ENCODE measurements at places on chromosomes 2 and 18.

DNA sequence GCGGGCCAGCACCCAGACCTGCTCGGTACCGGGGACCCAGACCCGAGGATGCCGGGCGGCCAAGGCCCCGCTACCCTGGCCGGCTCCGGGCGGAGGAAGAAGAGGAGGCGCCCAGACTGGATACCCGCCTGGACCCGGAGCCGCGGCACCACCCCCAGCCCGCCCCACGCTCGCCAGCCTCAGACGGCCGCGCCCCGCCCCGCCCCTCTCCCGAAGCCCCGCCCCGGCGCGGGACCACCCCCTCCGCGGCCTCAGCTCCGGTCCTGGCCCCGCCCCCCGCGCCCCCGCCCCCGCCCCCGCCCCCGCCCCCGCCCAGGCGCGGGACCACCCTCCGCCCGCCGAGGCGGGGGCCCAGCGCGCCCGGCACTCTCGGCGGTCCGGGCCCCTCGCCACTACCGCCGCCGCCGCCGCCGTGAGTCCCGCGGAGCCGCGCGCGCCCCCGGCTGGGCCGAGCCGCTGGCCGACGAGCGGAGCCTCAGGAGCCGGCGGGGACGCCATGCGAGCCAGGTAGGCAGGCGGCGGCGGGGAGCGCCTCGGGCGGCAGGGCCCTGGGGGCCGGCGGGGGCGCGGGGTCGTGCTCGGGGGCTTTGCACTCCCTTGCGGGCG, at the start of gene SH3BP4:
Gene SH3BP4, plus strand, starts transcription at position 354 of the 606 bp plus-strand sequence. CDS start 82,986 bp downstream, outside the sequence.
- DNase-seq, result peak; percentile 78

- no peak for DNase-seq
These were observed 118.2 kb upstream of the SEC11C start for GRCh38 chr18:59021500-59021899.

- peak; percentile 65 for DNase-seq
These were observed 223.4 kb upstream of the SMAD2 start for GRCh38 chr18:48153613-48154481.

DNA sequence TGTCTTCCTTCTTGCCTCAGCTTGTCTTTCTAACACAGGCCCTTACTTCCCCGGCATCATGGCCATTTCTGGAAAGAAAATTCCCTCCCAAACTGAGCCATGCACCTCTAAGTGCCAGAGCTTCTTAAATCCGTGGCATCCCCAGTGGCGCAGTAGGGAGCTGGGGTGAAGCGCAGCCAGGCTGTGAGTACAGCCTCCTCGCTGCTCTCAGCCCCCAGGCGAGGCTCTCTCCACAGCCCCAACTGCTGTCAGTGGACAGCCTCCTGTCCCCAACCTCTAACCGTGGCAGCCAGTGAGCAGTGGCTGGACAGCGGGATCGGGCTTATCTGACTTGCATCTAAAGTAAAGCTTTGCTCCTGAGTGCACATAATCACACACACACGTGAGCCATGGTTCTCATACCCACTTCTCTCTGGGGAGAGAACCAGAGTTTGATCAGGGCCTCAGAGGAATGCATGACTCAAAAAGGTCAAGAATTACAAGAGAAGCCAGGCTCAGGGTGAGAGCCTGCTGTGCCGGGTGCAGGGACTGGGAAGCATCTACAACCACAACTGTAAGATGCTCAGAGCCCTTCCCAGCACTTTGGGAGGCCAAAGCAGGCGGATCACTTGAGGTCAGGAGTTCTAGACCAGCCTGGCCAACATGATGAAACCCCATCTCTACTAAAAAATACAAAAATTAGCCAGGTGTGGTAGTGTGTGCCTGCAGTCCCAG, 50.7 kb downstream of the SFXN5 start:
- DNase-seq, result peak; percentile 65

DNA sequence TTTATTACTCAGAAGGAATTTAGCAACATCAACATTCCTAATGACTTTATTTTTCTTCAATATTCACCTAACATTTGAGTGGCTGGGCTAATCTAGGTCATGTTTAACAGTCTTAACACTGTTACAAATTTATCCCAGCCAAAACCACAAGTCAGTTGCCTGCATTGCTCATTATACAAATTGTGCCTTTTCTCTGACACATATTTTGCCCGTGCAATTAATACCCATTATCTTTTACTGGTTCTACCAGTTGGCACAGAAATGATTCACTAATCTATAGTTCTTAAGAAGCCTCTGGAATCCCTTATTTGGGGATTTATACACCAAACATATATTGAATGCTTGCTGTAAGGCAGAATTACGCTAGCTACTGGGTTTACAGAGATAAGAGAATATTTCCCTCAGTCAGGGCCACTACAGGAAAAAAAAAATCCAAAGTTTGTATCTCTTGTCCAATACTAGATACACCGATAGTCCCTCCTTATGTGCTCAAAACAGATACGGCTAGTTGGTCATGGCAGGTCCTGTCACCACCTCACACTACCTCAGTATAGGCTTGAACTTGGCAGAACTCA, 46.3 kb downstream of the ZCCHC2 start:
- DNase-seq, result no peak

DNA sequence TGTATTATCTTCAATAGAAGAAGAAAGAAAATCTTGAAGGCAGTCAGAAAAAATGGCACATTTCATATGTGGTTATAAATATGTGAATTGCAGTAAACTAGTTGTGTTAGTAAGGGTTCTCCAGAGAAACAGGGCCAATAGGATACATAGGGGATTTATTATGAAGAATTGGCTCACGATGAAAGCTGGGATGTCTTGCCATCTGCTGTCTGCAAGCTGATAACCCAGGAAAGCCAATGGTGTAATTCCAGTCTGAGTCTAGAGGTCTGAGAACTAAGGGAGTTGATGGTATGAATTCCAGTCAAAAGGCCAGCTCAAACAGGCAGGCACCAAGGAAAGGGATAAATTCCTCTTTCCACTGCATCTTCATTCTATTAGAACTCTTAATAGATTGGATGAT, 362.4 kb downstream of the KCNJ3 start:
- DNase-seq, result no peak

DNA sequence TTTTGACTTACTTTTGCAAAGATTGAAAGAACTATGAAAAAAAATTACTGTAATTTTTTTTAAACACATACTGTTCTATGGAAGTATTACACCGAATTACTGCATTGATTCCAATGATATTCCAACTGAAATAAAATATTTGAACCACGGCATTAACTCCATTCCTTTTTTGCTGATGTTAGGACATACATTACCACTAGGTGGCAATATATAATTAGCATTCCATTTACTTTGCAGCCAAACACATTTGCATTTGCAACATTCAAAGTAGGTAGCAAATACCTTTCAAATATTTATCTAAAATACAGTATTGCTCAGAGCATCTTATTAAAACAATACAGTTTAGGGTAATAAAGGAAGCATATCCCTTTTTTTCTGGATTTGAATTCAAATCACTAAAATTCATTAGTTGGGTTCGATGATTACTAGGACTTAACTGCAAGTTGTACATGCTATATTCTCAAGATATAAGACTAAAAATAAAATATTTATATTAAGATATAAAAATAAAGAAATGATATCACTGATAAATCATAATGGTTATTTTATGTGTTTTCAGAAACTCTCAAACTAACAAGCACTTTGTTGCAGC, 31.3 kb downstream of the LANCL1 start:
- peak; percentile 47 for DNase-seq

GRCh38 chr2:216688731-216689340, 6.5 kb downstream of the IGFBP5 start:
- no peak for DNase-seq

DNA sequence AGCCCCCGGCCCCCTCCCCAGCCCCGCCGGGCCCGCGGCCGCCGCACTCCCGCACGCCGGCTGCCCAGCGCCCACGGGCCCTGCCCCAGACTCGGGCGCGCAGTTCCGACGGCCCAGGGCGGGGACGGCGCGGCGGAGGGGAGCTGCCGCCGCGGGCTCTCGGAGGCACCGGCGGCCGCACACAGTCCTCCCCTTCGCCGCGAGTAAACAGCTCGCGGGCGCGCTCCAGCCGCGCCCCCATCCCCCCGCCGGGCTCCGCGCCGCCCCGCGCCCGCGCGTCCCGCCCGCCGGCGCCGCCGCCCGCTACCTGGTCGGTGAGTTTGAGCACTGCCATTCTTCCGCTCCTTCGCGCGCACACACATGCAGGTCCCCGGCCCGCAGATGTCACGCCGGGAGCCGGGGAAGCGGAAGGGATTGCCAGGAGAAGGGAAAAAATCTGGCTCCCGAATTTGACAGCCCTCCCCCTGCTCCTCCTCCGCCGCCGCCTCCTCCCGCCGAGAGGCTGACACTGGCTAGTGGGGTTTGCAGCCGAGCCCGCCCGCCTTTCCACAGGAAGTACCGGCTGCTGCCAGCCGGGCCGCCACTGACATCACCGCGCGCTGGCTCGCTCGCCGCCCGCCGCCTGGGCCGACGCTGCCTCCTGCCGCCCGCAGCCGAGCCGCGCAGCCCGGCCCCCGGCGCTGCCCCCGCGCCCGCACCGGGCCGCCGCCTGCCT, at the start of gene ANKRD44:
Gene ANKRD44, minus strand, starts transcription at position 510 of the 715 bp plus-strand sequence. Its CDS starts 176 bp downstream, at position 334.
- peak; percentile 84 for DNase-seq

- DNase-seq, result peak; percentile 83
These were observed 131.9 kb downstream of the GLI2 start for GRCh38 chr2:120867290-120868241.

- no peak for DNase-seq
These were observed 76.2 kb upstream of the MFF start for GRCh38 chr2:227248876-227249275.

DNA sequence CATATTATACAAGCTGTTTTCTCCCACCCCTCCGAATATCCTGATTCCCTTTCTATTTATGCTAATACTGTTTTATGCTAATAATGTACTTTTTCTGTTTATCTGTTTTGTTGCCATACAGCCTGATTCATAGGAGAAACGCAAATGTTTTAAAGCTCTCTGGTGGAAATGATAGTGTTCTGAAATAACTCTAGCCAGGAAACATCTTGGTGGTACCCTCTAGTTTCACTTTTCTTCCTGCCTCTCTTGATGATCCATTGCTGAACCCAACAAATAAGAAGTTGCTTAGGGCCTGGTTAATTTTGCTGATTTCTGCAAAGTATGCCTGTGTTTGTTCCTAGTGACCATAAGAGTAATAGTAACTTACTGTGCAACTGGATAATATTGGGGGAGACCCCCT, 148.4 kb upstream of the KCTD1 start:
- no peak for DNase-seq

- DNase-seq, result no peak
These were observed 254.8 kb downstream of the RNF152 start for GRCh38 chr18:61637905-61638595.

- no peak for DNase-seq
These were observed 109.0 kb downstream of the COL6A3 start for GRCh38 chr2:237304763-237305514.

GRCh38 chr2:133667085-133667484, 98.8 kb upstream of the NCKAP5 start:
- DNase-seq, result peak; percentile 30

DNA sequence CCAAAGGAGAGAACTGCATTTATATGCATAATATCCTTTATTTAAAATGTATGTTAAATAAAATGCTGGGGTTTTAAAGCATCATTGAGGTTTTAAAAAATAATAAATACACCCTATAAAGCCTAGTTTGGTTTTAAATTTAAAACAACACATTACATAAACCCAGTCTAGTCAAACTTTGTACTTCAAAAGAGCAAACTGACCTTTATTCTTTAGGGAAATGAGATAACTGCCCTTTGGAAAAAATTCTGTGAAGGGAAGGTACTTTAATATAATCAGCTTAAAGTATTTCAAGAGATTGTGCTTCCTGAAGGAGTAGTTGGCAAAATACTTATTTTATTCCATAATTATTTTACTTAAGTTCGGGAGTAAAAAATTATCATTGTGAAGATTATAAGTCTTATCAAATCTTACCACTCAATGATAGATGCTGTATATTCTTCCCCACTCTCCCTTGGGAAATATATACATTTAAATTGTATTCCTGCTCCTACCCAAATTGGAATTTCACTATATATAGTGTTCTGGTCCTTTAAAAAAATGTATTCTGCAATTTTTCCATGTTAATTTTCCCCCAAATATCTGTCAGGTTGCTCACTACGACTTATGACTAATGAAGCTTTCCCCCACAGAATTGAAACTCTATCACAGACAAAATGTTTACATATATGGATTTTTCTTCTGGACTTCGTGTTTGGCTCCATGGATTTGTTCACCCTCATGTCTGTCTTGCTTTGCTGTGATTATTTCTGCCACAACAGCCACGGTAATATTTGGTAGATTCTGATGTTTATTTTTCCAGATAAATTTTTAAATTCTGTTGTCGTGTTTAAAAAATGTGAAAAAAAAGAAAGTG, 42.1 kb downstream of the ZC3H6 start:
- DNase-seq, result no peak

DNA sequence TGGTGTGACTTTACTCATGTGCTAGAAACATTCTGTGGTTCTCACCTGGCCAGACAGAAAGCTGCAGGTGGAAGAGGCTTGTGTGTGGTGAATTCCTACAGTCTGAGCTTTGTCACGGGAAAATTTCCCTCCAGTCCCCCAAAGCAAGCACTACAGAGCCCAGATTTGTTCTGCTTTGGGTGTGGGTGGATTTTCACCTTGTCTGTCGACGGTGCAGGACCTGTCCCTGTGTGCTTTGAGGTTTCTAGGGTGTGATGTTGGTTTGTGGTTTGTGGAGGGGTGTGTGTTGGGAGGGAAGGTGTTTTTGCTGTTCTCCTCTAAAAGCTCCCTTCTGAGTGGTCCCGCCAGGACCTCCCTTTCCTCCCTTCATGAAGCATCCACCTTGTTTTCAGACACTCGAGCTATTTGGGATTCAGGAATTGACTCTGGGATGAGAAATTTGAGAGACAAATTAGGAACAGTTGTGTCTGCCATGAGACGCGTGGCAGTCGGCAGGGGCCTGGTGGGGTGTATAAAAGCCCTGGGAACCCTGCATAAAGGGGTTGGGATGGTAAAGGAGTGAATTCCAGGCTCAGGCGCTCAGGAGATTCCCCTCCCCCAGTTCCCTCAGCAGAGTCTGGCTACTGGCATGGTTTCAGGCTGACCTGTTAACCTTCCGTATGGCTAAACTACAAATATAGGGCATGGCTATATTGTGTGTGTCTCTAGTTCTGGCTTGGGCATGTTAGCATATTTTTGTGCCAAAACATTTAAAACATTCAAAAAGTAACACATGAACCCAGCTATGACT, 65.5 kb downstream of the DGKD start:
- DNase-seq, result no peak

DNA sequence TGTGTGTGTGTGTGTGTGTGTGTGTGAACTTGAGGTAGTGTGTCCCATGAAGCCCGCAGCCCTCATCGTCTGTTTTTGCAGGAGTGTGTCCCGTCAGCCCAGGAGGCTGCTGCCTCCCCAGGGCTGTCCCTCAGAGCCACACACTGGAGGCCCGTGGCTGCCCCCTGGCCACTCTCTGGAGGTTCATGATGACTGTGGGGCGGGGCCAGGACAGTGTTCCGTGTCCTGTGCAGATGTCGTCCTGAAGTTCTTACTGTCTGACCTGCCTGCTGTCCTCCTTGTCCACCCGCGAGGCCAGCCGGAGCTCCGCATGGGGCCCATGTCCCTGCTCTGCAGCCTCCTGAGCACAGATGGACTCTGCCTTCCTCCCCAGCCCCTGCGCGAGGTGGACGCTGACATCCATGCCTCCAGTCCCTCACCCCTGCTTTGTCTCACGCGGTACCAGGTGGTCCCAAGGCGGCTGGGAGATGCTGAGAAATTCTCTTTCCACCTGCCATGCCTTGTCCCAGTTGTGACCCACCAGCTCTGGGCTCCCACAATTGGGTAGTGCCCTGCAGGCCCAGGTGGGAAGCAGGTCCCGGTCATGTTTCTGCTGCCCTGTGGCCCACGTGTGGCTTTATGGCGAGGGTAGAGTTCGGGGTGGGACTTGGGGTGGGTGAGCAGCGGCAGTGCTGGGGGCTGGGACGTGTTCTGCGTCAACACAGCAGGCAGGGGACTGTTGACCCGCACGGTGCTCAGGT, 92.8 kb downstream of the NFATC1 start:
- DNase-seq, result no peak

All from ACHN (cell line).